Progenitor cell of endocrine pancreas (in vitro differentiated cells): ENCODE measurements at places on chromosomes 7 and 10.
A peak's percentile ranks its signal among the peaks of the same experiment; 100 is the strongest.

- no peak for DNase-seq
Measured at GRCh38 chr7:103772171-103772773, 217.2 kb downstream of the RELN start.

DNA sequence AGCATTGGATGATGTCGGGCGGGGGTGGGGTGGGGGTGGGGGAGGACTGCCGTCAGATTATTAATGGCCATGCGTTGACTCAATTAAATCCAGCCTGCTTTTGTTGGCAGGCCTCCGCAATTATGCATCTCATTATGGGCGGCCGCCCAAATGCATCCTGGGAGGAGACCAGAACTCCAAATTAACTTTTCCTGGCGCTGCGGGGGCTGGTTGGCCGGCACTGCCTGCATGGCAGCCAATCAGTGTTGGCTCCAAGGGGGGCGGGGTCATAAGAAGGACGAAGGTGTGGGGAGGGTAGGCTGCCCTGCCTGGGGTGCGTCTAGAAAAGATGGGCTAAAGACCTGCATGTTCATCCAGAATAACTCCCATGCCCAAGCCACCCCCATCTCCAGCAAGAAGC lies 83.9 kb upstream of the PAX2 start:
- DNase-seq: no peak

DNA sequence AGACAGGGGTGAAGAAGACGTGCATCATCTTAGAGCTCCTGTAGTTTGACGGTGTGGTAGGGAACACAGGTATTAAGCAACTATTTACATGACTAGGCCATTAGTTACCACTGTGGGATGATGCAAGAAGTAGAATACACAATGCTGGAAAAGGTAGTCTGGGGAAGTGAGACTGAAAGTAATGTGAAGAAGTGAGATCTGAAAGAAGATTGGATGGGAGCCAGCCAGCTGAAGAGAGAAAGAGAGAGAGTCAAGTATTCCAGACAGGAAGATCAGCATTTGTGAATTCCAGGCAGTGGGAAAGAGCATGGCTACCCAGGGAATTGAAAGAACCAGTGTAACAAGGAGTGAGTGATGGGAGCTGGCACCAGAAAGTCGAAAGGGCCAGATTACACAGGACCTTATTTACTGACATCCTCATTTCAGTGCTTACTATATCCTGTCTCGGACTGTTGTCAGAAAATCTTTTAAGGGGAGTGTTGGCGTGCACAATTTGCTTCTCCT lies 4.0 kb upstream of the CFAP58 start:
- no peak for DNase-seq

DNA sequence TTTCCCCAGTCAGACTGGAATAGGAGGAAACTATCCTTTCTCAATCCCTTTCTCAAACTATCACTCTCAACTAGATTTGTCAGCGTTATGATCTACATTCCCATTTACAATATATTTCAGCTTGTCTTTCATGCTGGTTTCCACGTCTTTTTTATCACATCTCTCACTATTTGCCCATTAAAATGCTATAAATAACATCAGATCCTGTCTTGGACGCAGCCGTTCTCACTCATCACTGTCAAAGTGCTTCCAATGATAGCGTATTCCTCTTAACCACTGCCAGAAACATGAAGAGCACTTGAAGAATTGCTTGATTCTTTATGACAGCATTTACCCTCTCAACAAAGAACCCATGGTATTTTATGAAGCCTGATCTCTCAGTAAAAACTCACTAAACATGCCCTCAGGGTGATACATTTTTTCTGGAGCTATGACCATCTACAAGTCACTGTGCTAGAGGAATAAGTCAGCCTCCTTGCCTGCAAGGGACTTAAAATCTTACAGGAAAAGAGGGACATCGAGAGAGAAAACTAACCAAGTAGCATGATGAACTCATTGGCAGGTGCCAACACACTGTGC lies 205.6 kb upstream of the PFKP start:
- DNase-seq: no peak

DNA sequence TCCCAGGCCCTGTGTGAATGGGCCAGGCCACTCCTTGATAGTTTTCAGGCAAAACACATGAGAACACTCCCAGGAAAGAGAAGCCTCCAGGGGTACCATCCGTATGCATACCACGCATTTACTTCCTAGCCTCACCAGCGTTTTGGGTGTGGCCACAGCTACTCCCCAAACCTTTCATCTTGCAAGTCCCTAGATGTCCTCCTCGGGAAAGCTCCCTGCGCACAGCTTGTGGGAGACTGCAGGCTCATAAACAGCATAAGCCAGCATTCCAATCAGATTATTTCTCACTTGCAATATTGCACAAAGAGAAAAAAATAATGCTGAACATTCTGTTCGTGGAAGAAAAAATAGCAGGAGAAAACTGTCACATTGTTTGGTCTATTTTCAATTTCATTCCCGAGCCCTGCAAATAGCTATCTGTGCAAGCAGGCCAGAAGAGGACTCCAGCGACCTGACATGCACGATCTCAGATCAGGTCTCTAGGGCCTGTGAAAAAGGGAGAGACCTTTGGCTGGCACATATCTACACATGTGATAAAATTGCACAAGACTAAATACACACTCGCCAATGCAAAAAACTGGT lies 175.6 kb downstream of the PLXNA4 start:
- DNase-seq: no peak

DNA sequence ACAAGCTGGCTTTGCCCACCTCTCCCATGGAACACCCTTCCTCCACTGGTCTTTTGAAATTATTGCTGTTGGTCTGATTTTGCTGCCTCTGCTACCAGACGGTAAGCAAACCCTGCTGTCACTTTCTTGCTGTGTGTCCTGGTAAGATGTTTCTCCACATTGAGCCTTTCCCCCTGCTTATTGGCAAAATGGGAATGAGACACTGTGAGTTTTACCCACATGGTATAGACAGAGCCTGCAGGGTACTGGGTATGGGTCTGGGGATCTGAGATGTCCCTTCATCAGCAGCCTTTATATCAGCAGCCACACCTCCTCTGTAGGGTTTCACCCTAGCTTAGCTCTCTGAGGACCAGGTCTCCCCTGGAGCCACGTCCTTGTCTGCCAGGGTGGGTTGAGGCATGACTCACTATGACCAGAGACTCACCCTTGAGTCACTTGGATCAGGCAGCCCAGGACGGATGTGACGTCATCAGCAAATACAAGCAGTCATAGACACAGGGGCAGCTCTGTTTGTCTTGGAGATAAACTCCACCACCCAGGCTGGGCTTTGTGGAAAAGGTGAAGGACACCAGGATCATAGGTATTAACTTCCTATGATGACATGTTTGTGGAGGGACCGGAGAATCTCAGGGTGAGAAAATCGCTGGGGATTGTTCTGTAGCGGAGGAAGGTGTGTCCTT lies 17.9 kb upstream of the BAIAP2L1 start:
- DNase-seq: no peak

DNA sequence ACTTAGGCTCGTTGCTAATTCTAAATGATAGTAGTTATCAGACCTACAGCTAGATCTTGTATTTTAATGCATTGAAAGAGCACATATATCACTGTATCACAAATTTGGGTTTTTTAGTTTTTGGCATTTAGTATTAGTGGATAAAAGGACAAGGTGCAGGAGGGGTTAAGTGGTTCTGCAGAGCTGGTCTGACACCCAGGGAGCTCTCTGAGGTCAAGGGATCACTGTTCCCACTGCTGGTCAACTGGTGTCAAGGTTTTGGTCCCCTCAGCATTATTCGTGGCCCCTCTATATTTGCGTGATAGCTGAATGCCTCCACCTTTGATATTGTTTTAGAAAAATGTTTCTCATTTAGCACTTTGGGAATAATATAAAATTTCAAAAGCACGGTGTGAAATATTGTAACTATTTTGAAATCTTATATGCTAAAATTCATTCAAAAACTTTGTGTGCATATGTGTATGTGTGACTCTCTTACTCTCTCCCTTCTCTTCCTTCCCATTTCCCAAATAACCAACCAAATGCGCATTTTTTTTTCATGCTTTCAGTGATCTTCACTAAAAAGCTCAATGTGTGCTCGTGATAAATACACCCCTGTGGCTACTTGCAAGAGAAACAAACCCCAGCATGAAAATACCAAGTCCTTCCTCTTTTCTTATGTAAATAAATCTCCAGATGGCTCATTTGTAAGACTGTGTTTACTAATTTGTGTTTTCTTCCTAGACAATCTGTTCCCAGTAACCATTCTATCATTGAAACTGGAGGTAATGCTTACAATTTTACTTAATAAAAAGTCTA lies 309.2 kb downstream of the FGFR2 start:
- no peak for DNase-seq

DNA sequence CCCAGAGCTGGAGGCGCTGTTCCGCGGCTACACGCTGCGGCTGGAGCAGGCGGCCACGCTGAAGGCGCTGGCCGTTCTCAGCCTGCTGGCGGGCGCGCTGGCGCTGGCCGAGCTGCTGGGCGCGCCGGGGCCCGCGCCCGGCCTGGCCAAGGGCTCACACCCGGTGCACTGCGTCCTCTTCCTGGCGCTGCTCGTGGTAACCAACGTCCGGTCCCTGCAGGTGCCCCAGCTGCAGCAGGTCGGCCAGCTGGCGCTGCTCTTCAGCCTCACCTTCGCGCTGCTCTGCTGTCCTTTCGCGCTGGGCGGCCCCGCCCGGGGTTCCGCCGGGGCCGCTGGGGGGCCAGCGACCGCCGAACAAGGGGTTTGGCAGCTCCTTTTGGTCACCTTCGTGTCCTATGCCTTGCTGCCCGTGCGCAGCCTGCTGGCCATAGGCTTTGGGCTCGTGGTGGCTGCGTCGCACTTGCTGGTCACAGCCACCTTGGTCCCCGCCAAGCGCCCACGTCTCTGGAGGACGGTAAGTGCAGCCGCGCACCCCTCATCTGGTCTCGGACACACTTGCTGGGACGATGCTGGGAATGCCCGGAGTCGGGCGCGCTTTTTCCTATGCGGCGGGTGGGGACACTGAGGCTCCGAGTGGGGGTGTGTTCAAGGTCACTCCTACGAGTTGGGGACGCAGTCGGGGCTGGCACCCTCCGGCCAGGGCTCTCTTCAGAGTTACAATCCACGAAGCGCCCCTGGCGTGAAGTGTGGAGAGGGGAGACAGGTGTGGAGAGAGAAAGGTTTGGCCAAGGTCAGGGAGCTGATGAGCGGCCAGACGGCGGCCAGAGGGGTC lies 717 bp downstream of the ADCY1 start:
- peak; percentile 64 for DNase-seq

- no peak for DNase-seq
Measured at GRCh38 chr7:104818961-104819880, 194.8 kb upstream of the KMT2E start.

DNA sequence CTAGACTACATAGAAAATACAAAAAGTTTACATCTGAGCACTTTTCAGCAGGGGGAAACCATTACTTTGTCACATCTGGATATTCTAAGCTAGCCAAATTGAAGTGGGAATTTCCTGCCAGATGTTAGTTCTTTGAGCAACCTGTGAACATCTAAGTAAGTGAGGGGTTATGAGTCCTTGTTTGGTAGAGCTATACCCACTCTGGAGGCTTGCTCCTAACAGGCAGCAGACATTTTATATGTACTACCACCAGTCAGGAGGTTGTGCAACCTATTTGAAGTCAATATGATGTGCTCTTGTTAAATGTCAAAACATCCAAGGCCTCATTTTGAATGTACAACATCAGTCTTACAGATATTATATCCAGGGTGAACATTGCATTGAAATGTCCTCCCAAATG lies 143.3 kb upstream of the KAT6B start:
- DNase-seq: no peak
